Hippocampal formation (tissue), 2 donors: ENCODE measurements at places on chromosomes 7 and 10.

DNA sequence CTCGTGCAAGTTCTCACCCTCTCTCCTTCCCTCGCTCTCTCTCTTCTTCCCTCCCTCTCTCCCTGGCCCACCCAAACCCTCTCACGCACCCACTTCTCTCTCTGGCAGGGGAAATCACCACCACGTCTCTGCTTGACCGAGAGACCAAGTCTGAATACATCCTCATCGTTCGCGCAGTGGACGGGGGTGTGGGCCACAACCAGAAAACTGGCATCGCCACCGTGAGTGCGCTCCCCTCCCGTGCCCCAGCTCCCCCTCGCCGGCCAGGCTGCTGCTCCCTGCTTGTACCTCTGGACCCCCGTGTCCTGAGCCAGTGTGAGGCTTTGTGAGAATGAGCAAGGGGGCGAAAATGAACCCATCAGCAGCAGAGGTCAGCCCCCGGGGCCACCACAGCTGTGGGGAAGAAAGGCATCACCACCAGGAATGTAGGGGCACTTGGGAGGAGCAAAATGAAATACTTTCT is 25.5 kb downstream of the C10orf105 start:
- no peak for DNase-seq

DNA sequence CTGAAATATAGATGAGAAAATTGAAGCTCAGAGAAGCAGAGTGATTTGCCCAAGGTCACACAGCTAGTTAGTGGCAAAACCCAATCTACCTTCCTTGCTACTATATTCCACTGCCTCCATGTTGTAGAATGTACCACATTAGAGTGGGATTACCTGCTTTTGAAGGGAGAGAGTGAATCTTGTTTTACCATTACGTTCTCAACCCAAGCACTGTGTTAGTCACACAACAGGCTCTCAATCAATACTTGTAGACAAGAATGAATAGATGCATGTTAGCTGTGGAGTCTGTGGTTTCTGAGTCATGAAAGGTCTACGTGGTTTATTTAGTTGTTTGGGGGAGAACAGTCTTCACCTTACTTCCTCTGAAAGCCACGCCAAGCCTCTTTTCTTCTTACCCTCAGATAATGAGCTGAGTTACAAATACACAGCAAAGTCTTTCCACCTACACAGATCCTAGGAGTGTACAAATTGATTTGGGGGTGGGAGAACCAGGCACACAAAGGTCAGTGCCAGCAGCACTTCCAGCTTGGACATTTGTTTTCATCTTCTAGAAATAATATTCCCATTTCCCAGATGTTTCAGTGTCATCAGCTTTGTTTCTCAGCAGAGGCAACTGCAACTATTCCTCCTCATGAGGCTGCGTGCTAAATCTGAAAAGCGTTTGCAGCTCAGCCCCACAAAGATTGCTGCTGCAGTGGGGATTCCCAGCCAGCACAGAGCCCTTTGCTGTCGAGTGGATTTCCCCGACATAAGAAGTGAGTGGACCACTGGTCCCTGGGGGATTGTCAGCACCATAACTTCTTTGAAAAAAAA is 71.5 kb upstream of the ADO start:
- DNase-seq: no peak

DNA sequence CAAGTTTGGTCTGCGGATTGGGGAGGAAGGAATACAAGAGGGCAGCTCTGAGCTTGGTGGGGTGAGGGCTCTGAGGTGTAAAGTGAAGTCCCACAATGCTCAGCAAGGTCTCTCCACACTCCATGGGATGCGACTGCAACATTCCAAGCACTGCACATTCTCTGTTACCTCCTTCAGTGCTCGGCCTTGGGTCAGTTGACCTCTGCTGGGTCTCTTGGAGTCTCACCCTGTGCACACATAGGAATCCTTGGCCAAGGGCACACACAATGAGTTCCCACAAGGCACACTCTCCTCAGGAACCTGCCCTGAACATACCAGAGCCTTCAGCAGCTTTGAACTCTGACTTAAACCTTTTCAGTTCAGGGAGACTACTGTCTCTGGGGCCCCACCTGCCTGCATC is 2.4 kb upstream of the WDFY4 start:
- DNase-seq: no peak

GRCh38 chr7:50682079-50682478 is 100.6 kb downstream of the GRB10 start:
- no peak for DNase-seq

- no peak for DNase-seq
These were observed 183.9 kb upstream of the FZD1 start for GRCh38 chr7:91080351-91080750.
